ENCODE measurements at places on chromosomes 2 and 18.

- DNase-seq = no peak
These were observed 47.5 kb downstream of the RAB31 start for GRCh38 chr18:9755615-9756014.

- no peak for DNase-seq
These were observed 54.5 kb upstream of the NPAS2 start for GRCh38 chr2:100765481-100765880.

DNA sequence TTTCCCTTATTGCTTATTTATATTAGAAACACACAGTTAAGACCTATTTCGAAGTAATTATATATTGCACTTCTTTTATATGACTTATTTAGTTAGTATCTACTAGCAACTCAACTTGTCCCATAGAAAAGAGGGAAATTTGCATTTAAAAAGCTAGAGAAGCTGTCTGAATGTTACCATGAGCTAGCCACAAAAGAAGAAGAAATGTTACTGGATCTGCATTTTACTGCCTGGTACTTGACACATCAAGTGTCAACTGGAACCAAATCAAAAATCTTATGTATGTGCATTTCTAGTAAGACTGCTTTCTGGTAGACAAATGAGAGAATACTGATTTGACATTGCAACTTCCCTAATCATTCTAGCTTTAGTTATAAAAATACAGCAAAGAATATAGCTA is 424.6 kb upstream of the VRK2 start:
- no peak for DNase-seq

- DNase-seq = no peak
These were observed 17.8 kb upstream of the KCNK3 start for GRCh38 chr2:26674771-26675170.

DNA sequence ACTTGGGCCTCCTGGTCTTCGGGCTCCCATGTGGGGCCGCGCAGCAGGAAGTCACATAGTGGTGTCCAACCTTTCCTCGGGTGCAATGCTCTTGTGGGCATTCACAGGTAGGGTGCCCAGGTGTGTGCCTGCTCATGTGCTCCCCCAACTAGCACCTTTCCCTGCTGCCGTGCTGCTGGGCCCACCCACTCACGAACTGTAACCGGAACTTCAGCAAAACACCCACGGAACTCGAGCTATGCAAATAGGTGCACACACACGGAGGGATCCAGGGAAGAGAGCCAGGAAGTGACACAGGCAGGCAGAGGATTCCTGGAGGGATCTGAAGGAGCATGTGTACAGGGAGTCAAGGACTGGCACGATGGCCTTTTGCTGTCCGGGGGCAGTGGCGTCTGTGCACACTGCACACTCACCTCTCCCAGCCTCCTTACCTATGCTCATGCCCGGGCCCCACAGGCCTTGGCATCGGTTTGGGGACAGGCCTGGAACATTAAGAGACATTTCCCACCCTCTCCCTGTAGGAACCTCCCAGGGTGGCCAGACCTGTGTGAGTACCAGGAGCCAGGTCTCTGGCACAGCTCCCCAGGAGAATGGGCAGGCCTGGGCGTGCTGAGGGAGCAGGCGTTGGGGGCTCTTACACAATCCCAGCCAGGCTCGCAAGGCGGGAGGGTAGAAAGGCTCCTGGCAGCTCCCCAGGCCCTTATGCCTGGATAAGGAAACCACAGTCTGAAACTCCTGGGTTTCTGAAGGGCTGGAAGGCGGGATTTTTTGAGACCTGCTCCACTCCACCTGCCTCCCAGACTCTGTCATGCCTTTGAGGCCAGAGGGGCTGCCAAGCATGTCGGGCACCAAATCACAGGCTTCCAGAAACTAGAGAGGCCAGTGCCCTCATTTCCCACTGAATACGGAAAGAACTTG is 6.6 kb upstream of the PTMA start:
- DNase-seq = no peak

DNA sequence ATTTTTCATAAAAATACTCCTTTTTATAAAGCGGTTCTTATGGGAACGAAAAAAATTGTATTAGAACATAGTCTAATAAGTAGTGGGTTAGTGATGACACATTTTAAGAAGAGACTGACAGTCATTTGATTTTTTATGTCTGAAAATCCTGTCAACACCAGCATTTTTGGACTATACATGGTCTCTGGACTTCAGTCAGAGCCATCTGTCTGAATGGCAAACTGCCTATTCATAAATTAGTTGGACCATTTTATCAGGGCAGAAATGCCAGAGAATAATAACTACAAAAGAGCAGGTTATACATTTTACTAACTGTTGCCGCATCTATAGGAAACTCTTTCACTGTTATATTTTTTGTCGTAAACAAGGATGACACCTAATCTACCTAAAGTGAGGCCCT is 437.6 kb downstream of the ZNF804A start:
- no peak for DNase-seq

- no peak for DNase-seq
These were observed 219.5 kb downstream of the HDAC4 start for GRCh38 chr2:239181074-239181902.

- peak; percentile 63 for DNase-seq
These were observed 112.1 kb downstream of the MBD2 start for GRCh38 chr18:54112356-54112755.

DNA sequence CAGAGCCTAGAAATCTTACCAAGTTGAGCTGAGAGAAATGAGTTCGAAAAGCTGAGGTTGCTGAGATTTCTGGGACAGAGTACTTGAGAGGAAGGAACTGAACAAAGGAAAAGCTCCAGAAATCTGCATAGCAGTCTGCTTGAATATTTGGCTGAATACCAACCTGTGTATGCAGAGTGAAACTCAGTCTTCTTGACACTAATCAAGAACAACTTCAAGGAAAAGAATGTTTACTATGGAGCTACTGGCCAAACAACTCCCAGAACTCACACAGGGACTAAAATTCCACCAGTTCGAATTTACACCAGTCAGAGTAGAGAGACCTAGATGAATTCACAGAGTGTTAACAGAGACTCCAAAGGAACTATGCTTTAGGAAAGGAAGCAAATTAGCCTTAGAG is 66.5 kb downstream of the USP37 start:
- DNase-seq = no peak

- no peak for DNase-seq
These were observed 52.3 kb upstream of the ROCK2 start for GRCh38 chr2:11396467-11397445.

DNA sequence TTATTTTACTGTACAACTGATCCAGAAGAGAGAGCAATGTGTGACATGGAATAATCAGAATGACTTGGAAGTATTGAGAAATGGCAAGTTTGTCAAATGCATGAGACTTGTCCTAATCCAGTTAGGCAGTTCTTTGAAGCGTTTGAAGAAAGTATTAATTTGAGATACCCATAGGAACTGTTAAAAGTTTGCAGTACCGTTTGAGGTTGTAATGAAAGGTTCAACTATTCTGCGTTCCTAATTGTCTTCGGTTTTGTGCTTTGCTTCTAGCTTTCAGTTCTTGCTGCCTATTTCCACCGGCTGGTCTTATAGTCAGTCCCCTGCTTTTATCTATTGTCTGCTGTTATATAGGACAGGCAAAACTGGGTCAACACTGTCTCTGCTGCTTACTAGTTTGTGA is 41.8 kb downstream of the COX7A2L start:
- DNase-seq = no peak

DNA sequence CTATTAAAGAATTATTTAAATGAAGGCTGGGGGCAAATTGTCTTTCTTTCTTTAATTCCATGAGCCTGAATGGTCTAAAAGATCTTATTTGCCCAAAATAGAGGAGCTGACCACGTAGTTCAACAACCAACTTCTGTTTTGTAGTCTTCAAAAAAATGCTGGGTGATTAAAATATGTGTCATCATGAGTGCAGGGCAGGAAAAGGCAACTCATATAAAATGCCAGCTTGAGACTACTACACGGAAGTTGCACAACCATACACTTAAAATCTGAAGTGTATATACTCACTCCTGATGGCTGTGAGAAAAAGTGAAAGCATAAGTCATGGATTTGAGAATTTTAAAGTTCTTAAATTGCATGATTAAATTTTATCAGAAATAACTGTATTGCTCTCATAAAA is 210.9 kb downstream of the DYM start:
- peak; percentile 37 for DNase-seq

DNA sequence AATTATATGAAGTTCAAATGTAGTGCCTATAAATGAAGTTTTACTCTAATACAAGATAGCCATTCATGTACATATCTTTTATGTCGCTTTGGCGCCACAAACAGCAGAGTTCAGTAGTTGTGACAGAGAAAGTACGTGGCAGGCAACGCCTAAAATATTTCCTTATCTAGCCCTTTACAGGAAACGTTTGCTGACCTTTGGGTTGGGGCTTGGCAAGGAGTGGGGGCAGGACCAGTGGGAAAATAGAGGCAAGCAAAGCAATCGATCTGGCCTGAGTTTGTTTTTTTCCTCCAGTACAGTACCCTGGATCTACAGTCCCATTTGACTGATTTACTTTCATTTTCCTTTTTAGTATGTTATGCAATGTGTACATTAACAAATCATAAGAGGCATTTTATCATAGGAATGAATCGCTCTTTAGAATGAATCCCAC is 13.1 kb downstream of the CCDC68 start:
- no peak for DNase-seq

GRCh38 chr2:191036363-191036762 is 22.4 kb upstream of the STAT1 start:
- DNase-seq = no peak

DNA sequence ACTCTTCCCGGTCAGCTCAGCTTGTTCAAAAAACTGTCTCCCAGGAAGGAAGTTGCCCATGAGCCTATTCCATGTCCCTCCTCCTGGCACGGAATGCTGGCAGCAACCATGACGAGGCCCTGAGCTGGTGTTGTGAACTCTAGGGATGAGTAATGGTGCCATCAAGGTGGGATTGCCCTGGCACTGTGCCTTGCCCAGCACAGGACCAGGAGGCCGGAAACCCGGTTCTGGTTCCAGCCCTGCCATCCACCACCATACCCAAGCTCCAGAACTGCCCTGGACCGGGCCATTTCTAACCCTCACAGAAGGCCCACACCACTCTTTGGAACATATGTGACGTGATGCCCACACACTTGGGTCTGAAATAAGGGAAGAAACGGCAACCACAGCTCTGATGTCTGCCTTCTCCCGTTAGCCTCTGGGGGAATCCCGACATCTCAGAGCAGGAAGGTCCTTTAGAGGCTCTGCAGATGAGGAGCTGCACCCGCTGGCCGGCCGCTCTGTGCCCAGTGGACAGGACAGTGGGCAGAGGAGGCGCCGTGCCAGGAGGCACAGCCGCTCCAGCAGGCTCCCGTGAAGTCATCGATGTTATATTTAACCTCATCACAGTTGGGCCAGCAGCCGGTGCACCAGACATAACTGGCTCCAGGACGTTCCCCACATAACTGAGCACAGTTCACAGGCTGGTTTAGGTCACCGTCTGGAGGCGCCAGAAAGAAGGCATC is 462.1 kb upstream of the ID2 start:
- DNase-seq = no peak

DNA sequence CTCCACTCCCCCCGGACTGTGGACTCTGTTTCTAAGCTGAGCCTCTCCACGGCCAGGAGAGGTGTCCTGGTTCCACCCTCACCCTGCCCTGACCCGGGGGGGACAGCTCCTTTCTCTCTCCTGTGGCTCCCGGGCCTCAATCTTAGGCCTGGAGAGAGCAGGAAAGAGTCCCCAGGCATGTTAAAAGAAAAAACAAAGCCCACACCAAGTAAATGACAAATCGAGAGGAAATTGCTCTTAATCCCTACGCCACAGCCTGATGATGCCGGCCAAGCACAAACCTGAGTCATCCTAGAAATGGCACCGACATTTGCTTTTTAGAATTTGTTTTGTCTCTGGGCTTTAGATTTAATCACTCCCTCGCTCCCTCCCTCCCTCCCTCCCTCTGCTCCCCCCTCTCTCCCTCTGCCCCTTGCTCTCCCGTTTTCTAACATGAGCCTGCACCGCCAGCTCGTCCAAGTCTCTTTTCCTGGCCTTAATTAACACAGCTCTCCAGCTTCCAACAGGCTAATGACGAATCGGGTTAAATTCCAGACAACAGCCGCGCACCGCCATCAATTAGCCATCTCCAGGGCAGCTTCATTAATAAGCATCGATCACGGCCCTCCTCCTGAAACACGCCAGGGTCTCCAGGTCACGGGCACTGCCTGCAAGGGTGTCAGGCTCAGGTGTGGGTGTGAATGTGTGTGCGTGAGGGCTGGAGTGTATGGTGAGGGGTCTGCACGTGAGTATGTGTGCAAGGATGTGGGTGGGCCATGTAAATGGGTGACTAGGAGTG is 230.8 kb downstream of the CELF4 start:
- peak; percentile 19 for DNase-seq

DNA sequence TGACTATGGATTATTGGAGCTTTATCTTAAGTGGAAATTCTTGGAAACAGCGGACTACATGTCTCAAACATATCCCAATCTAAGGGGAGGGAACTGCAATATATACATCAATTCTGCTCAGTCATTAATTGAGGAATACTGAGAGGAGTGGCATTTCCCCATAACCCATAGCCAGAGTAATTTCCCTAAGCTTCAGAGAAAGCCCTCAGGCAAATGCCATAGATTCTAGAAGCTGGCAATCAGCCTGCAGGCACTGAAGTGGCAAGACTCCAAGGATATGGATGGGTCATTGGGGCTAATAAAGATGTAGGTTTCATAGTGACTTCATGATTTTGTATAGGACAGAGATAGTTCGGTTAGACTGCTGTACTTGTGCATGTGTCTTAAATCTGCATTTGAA is 1960.5 kb upstream of the PIK3C3 start:
- DNase-seq = no peak

- DNase-seq = peak; percentile 65
These were observed 145.5 kb downstream of the MAP4K4 start for GRCh38 chr2:101843048-101843447.

DNA sequence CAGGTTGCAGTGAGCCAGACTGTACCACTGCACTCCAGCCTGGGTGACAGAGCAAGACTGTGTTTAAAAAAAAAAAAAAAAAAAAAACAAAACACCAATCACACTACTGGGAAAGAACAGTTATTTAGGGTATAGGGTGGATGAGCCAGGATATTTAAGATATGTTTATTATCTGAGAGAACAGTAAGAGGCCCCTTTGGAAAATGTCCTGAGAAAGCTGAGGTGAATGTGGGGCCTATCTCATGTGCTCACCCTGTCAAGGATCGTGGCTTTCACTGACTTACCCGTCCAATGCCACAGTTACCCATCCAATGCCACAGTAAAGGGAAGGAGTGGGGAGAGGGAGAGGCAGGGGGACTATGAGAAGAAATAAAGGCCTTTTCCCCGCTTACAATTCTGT is 19.9 kb upstream of the ENOSF1 start:
- DNase-seq = no peak

GRCh38 chr18:57249179-57249578 is 102.3 kb downstream of the BOD1L2 start:
- no peak for DNase-seq

All from AG09319 (cell line).